ENCODE measurements at places on chromosomes 3 and 15.

- no peak for DNase-seq
Observed at GRCh38 chr15:57385923-57386390, 9.7 kb downstream of the CGNL1 start.

DNA sequence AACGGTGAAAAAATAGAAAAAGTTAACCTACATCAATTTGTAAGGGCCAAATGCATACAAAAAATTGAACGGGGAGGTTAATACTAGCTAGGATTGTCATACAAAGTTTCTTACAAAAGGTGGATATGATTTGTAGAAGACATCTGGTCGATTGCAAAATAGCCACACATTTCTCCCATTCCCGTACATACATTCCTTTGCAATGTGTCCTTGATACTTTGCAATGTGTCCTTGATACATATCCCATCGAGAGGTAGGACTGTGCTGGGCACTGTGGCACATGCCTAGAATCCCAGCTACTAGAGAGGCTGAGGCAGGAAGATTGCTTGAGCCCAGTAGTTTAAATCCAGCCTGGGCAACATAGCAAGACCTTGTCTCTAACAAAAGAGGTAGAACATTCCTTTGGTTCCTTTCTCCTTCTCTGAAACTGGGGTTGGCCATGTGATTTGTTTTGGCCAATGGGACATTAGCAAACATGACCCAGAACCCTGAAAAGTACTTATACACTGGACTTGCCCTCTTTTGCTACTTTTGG is 9.5 kb downstream of the TTBK2 start:
- no peak for DNase-seq

DNA sequence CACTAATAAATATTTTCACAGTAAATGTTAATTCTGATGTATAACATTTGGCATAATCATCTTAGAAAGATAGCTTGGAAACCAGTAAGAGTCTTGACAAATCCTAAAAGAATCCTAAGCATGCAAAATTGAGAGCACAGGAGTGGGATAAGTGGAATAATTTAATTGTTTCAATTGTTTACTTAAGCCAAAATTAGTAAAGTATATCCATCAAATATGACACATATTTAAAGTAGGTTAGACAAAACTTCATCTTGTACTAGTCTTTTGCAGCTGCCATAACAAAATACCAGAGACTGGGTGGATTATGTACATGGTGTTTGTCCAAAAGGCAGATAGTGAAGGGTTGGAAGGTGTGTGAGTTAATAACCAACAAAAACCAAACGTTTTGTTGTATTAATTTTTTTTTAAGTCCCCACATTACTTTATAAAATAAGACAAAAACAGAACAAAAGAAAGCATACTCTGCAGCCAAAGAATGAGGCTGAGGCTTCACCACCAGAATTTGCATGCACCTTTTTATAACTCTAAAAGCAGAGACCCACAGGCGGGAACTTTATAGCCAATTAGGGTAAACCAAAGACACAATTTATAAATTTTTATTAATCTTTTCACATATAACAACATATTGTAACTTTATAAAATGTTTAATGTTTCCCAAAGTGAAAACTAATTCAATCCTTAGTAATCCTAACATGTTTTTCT is 41.9 kb upstream of the CD200R1L start:
- no peak for DNase-seq

- DNase-seq = no peak
Observed at GRCh38 chr3:66693461-66694031, 192.7 kb upstream of the LRIG1 start.

DNA sequence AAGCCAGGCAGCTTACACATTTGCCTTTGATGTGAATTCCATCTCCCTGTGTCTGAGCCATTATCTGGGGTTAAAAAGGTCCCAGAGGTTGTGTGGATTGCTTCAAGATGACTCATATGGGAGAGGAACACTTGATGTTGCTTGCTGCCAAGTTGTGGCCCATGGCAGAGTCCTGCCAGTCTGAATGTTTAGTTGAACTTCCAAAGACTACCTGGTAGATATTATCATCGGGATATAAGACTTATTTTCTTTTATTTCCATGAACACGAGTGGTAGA is 85.6 kb downstream of the TJP1 start:
- DNase-seq = no peak

- DNase-seq = no peak
Observed at GRCh38 chr3:53065841-53066480, 20.1 kb upstream of the SFMBT1 start.

- no peak for DNase-seq
Observed at GRCh38 chr15:90266485-90266884, 1.0 kb downstream of the NGRN start.

DNA sequence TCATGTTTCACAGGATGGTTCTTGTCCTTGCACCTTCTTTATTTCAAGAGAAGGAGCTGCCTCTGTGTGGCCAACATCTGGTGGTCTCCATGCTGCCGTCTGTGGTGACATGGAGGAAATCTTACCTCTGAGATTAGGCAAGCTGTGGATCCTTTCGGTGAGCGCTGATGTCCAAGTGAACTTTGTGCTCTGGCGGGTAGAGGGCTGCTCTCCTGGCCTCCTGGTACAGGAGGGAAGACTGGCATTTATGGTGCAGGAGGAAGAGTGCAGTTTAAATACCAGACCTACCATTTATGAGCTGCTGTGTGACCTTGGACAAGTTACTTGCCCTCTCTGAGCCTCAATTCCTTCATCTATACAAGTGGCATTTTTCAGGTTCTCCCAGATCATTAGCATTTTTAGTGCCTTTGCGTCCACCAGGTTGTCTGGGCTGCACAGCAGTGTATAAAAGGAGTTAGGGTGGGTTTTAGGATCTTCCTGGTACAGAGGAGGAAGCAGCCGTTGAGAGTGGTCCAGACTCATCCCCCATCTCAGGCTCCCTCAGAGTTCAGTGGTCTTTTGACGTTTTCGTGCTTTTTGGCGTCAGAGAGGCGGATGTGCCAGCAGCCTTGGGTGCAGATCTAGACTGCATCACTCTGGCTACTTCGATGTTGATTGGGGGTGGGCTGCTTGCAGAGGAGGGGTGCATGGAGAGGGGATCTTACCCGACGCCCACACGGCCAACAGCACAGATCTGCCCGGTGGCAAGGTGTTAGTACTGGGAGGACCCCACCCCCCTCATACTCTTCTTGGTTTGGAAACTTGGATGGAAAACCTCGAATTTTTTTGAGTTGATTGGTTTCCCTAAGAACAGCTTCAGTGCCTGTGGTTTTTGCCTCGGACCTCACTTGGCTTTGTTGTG is 162.2 kb downstream of the ITPR1 start:
- DNase-seq = no peak

- peak; percentile 81 for DNase-seq
Observed at GRCh38 chr15:31391687-31392671, 65.3 kb downstream of the KLF13 start.

DNA sequence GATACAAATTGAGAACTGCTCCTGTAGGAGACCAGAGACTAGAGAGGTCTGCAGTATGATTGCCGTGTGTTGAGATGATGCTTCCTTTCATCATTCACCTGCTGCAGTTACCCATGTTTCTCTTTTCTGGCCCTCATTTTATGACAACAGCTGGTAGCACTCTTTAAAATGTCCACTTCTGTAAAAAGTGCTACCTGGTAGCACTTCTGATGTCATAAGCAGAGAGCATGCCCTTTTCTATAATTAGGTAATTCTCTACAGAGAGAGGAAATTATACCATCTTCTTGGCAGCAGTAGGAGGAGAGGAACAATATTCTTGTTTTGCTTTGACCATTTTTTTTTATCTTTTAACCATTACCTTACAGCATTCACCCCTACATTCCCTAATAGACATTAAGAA is 123.8 kb downstream of the PPM1L start:
- no peak for DNase-seq

DNA sequence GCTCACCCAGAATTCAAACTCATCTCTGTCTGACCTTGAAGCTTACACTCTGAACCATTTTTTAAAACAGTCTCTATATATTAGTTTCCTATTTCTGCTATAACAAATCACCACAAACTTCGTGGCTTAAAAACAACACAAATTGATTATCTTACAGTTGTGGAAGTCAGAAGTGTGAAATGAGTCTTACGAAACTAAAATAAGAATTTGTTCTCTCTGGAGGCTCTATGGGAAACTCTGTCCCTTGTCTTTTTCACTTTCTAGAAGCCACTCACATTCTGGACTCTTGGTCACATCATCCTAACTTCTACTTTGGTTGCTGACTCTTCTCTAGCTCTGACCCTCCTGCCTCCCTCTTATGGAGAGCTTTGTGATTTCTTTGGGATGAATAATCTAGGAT is 429.3 kb upstream of the THBS1 start:
- no peak for DNase-seq

- no peak for DNase-seq
Observed at GRCh38 chr15:75994220-75994619, 18.0 kb downstream of the NRG4 start.

GRCh38 chr15:93527374-93528050 is 438.5 kb upstream of the RGMA start:
- DNase-seq = no peak

GRCh38 chr3:184298759-184299487 is at the start of gene PSMD2:
Gene PSMD2, plus strand, starts transcription at chr3:184299241. Its CDS starts 26 bp downstream, at chr3:184299267.
- DNase-seq = peak; percentile 98
